Renal cortical epithelial cell (primary cell): ENCODE measurements at places on chromosomes 13 and 19. TPM values are rescaled to one million over a fixed set of nuclear protein-coding genes. Genes with fewer than 3 reads are reported as not detected.

Gene KLK12
- not detected in 2 replicates for total RNA-seq

Gene CGB1
- 1.4 TPM in 1 of 2 replicates, not detected in the other for total RNA-seq

Gene SH2D3A
- 5.1 and 34.6 TPM in 2 replicates for total RNA-seq

Gene METTL21C
- total RNA-seq: not detected in 2 replicates

Gene ZNF253
- 5.0 and 14.7 TPM in 2 replicates for total RNA-seq

Gene ADGRE3
- total RNA-seq: not detected in 2 replicates

Gene LRG1
- 0.17 and 2.9 TPM in 2 replicates for total RNA-seq

Gene FXYD7
- total RNA-seq: not detected in 2 replicates

Gene SLC25A23
- total RNA-seq: 53.0 and 161 TPM in 2 replicates

Gene POSTN
- total RNA-seq: 1.2 and 1.6 TPM in 2 replicates

Gene ZNF534
- not detected in 2 replicates for total RNA-seq

Gene SIGLEC7
- not detected in 2 replicates for total RNA-seq

DNA sequence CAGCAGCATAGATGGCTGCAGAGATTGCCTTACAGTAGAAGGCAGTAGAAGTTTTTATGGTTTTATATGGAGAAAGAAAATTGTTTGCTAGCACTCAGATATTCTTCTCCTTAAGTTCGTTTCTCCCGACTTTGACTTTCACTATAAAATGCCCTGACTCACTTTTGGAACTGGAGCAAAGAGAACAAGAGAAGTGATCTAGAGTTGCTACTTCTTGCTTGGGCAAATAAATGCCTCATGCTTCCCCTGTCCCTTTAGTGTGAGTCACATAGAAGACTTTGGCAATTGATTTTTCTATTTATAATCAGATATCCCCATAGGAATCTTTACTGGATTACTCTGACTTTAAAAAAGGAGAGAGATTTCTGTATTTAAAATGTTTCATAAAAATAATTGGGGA lies 46.9 kb downstream of the ITGBL1 start:
- DNase-seq: no peak

DNA sequence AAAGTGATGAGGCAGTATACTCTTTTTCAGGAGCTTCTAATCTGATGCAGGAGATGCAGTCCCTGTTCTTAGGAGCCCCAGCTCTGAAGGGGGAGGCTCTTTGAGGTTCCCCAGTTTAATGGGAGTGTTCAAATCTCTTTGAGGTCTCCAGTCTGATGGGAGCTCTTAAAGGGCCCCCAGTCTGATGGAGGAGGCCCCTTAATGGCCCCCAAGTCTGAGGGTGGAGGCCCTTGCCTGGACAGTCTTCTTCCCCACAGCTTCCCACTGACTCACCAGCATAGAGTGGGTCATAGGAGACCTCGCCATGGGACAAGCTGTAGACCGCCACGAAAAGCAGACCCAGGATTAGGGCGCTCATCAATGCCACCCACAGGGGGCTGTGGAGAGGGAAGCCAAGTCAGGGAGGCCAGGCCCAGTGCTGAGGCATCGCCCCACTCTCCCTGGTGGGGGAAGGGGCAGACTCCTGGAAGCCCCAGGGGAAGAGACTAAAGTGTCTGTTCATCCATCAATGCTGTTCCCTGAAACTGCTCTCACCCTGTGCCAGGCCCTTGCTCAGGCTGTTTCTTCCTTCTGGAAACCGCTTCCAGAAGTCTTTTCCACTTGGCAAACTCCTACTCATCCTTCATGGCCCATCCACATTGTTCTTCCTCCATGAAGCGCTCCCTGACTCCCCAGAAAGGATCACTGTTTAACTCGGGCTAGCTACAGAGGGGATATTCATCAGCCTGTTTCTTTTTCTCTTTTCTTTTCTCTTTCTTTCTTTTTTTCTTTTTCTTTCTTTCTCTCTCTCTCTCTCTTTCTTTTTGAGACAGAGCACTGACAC lies 2.1 kb downstream of the TM6SF2 start:
- DNase-seq: no peak

DNA sequence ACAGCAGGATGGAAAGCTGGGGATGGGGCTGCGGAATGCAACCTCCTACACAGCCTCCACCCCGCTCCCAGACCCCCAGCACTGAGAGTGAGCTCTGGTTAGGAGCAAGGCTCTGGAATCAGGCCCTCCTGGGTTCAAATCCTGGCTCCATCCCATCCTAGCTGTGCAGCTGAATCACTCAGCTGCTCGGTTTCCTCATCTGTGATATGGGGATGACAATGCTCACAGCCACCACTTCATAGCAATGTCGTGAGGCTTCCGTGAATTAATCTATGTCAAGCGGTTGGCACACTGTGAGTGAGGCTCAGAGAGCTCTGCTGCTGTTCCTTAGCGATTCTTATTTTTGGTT lies 538 bp downstream of the ACP7 start:
- no peak for DNase-seq

DNA sequence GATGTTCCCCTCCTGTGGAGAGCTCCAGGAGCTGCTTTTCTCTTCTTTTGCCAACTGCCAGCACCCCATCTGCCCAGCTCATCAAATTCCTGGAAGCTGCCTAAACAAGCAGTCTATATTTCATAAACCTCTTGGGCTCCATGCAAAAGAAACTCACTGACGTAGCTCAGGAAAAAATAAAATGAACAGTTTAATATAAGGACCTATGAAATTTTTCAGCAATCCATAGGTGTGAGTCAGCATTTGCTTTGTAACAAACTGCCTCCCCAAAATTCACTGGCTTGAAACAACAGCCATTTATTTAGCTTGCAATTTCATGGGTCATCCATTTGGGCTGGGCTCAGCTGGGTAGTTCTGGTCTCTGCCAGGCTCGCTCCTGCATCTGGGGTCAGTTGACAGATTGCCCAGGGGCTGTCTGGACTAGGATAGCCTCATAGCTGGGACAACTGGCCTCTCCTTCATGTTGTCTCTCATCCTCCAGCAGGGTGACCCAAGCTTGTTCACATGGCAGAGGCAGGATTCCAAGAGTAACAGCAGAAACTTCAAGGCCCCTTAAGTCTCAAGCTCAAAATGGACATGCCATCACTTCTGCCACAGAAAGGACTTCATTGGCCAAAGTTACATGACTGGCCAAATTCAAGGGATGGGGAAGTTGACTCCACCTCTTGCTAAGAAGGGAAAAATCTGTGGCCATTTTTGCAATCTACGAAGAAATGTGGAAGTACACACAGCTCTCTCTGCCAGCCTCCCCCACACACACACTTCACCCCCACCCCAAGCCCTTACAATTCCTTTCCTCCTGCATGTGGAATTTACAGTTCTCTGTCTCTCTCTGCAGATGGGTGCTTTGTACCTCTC lies 7.9 kb upstream of the PVR start:
- peak; percentile 72 for DNase-seq

- no peak for DNase-seq
Observed at GRCh38 chr13:40217675-40218074, 448.8 kb downstream of the FOXO1 start.

GRCh38 chr19:29587518-29587986 lies 18.5 kb upstream of the POP4 start:
- DNase-seq: peak; percentile 30

DNA sequence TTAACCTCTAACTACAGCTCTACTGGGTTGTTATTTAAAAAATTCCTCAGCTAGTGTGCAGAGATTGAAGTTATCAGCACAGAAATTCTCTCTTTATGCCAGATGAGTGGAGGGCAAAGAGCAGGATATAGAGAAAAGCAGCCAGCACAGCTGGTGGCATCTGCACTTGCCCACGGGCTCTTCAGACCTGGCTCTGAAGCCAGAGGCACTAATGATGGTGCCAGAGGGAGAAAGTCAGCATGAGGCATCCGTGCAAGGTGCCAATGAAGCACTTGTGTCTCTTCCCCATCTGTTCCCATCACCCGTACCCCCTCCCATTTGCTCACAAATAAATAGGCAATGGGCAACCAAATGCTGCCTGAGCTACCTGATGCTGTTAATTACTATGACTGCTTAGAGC lies 138.9 kb downstream of the OLFM4 start:
- DNase-seq: no peak

- peak; percentile 80 for DNase-seq
Observed at GRCh38 chr13:30112602-30113435, 194.5 kb downstream of the KATNAL1 start.

DNA sequence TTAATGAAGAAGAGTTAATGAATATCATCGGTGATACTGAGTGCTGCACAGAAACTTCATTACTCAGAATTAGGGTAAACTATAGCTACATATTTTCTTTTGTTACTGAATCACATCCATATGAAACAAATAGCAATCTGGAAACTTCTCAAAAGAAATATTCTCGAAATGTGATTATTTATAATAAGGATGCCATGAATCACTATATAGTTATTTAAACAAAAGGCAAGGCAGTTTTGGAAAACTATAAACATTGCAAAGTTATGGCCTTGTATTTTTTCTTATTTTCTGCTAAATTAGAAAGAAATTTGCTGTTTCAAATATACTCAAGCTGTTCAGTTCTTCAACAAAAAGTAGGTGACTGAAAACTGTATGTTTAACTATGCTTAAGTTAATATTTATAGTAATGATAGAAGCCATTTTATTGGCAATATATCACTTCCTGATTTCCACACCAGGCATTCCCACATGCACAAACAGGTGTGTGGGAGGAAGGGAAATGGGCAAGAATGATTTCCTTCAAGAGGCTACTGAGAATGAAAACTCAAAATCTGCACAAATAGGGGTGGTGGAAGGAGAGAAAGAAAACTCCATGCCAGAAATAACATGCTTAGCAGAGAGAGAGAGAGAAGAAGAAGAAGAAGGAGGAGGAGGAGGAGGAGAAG lies 74.5 kb upstream of the FRY start:
- no peak for DNase-seq

GRCh38 chr13:103514188-103514587 lies 448.0 kb upstream of the SLC10A2 start:
- no peak for DNase-seq

DNA sequence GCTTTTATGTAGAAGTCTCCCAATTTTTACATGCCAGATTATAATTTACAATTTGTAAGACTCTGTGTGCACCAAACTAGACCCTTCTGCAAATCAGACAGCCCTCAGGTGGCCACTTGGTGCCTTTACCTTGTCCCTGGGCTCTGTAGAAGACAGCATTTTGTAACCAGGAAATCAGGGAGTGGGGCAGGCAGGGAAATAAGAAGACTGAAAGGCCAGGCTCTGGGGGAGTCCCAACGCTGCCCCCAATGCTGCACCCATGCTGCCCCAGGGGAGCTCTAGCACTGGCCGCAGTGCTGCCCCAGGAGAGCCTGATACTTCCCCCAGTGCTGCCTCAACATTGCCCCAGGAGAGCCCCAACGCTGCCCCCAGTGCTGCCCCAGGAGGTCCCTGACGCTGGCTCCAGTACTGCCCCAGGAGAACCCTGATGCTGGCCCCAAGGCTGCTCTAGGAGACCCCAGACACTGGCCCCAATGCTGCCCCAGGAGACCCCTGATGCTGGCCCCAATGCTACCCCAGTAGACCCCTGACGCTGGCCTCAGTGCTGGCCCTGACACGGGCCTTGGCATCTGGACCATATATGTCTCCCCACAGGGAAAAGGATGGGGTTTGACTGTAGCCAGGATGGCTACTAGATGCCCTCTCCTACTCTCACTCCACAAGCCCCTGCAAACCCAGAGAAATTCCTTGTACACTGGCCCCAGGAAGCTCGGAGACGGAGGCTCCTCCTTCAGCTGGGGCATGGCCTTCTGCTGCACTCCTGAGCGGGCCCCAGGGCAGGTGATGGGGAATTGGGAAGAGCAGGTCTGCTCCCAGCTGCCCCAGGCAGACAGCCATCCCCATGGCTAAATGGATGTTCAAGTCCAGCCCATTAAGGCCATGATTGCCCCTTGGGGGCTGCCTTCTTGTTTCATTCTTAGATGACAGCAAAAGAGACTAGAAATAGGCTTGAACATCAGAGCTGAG lies 23.6 kb downstream of the VSTM2B start:
- no peak for DNase-seq

- DNase-seq: no peak
Observed at GRCh38 chr13:41402691-41403511, 54.4 kb upstream of the RGCC start.

- DNase-seq: no peak
Observed at GRCh38 chr19:7969555-7969939, 26.1 kb upstream of the TIMM44 start.

- peak; percentile 74 for DNase-seq
Observed at GRCh38 chr13:75263741-75264407, 218.1 kb downstream of the TBC1D4 start.

- no peak for DNase-seq
Observed at GRCh38 chr13:112955271-112955937, 13.6 kb upstream of the MCF2L start.

GRCh38 chr13:25798998-25799397 lies 252.8 kb downstream of the SHISA2 start:
- DNase-seq: no peak

GRCh38 chr19:50719566-50719965 lies at the start of gene SHANK1:
SHANK1 (minus strand) TSS chr19:50719802; CDS start chr19:50716919, 2,883 bp downstream.
- no peak for DNase-seq

GRCh38 chr19:52689843-52690368 lies 44.9 kb downstream of the ZNF611 start:
- no peak for DNase-seq

DNA sequence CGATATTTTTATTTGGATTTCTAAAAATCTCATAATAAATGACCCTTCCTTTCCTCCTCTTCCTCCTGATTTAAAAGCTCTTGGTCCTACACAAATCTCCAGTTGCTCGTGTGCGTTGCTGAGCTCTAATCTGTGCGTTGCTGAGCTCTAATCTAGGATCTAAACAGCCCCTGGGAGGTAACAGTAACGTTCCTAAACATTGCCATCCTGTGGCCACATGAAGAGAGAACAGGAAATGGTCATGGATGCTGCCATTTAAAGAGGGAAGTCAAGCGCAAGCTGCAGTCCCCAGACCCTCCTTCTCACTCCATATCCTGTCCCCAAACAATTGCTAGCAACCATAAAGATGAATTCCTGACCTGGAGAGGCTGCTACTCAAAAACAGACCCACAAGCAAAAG lies 170.8 kb downstream of the NUFIP1 start:
- no peak for DNase-seq

- DNase-seq: no peak
Observed at GRCh38 chr13:27171244-27171826, at the start of gene USP12. USP12 (minus strand) TSS chr13:27171811; CDS start chr13:27171639, 172 bp downstream.

GRCh38 chr13:95470574-95471366 lies 81.8 kb upstream of the CLDN10 start:
- peak; percentile 48 for DNase-seq
